ENCODE measurements at places on chromosomes 5 and 9.

DNA sequence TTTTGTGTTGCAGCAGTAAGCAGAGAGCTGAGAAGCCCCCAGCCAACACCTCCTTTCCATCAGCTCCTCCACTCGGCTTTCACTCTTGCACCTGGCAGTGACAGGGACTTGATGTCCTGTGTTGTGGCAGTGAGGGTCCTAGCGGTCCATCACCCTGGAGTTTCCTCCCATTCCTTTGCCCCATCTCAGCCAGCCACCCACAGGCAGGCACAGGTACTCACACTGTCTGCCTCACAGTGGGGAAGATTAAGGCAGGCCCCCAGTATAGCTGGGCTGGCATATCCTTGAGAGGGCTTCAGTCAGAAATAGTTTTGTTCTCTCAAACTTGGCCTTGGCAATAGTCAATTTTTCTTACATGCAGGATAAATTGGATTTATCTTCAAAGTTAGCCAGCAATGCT lies 362.7 kb downstream of the GADD45G start:
- DNase-seq, result no peak

DNA sequence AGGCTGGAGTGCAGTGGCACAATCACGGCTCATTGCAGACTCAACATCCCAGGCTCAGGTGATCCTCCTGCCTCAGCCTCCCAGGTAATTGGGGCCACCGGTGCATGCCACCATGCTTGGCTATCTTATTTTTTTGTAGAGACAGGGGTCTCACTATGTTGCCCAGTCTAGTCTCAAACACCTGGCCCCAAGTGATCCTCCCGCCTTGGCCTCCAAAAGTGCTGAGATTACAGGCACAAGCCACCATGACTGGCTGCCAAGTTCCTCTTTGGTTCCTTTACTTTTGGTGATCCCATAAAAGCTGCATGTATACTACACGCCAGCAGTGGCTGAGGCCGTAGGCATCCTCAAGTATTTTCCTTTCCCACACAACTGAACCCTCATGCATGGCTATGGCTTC lies 11.4 kb downstream of the ARL15 start:
- no peak for DNase-seq

- no peak for DNase-seq
Measured at GRCh38 chr5:168423478-168423877, 62.8 kb upstream of the RARS1 start.

- DNase-seq, result no peak
Measured at GRCh38 chr9:120366644-120367019, 213.3 kb downstream of the CDK5RAP2 start.

DNA sequence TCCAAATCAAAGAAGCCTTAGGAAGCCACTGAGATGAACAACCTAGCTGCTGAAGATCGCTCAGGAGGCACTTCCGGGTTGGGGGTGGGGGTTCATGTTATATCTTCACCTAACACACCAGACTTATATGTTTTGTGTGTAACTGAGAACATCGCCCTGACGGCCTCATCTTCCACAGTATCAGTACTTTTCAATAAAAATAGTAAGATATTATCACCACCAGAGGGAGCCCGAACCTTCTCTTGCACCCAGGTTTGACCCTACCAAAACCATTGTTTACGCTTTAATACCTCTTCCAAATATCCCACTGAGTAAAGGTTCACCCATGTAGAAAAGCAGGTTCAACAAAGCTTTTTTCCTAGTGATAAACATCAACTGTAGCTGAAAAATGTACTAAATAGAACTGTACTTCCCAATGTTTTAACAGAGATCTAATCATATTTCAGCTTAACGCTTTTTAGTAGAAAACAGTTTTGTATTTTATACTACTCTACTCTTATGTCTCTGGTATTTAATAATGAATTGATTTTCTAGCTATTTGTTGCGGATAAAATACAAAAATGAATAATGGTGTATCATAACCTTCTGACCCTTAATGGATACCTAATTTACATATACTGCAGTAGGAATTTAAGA lies 244.0 kb downstream of the EPB41L4A start:
- DNase-seq, result no peak

- no peak for DNase-seq
Measured at GRCh38 chr5:107670087-107670931, 428 bp downstream of the EFNA5 start.

- DNase-seq, result no peak
Measured at GRCh38 chr5:65708145-65708544, 13.8 kb downstream of the SGTB start.

DNA sequence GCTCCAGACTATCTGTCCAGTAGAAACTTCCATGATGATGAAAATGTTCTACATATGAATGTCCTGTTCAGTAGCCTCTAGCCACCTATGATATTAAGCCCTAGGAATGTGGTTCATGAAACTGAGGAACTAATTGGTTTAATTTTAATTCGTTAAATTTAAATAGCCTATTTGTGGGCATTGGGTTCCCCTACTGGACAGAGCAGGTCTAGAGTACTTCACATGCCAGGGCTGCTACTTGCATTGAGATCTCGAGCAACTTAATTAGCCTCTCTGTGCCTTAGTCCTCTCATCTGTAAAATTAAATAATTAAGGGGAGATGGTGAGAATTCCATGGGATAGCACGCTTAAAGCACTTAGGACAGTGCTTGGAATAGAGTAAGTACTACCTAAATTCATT lies 160.0 kb downstream of the PAPPA start:
- no peak for DNase-seq

- DNase-seq, result no peak
Measured at GRCh38 chr9:102855641-102856040, 139.5 kb upstream of the CYLC2 start.

DNA sequence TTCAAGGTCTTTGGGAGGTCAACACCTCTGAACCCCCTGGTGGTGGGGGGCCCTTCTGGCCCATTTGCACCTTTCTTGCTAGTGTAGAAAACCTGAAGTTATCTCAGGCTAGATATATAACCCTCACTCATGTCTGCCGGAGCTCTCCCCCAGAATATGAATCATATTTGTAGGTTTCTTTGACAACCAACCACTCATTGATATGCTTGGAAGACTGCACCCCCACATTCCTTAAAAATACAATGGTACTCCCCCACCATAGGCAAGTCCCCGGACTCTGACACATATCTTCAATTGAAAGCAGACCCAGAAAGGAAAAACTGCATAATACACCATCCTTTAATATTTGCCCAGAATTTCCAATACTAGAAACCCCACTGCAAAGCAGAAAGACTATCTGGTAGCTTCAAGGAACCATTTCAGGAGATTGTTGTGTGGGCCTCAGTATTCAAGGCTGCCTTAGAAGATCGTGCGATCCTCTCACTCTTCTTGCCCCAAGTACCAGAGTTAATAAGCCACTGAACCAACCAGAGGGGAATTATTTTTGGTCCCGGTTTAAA lies 978 bp upstream of the UBE2B start:
- DNase-seq, result no peak

DNA sequence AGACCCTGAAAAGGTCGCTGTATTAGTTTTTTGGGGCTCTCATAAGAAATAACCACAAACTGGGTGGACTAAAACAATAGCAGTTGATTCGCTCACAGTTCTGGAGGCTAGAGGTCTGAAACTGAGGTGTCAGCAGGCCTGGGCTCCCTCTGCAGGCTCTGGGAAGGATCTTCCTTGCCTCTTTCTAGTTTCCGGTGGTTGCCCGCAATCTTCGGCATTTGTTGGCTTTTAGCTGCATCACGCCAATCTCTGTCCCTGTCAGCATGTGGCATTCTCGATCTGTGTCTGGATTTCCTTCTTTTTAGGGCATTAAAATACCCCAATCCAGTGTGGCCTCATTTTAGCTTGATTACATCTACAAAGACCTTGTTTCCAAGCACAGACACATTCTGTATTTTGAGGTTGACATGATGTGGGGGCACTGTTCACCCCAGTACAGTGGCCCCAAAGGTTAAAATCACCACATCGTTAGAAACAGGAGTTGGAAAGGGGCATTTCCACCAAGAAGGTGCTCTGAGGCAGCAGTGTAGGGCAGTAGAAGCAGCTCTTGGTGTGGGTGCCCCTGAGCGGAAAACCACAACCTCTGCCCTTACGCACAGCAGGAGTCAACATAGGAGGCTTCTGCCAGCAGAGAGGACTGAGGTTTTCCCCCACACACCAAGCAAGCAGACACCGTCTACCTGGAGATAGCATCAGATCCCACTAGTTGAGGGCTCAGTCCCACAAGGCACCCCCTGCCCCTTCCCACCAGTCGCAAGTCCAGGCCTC lies 13.5 kb downstream of the ZNF79 start:
- no peak for DNase-seq
